ENCODE measurements at places on chromosomes 2 and 18.

GRCh38 chr2:44680983-44681531, 260.4 kb upstream of the SIX3 start:
- no peak for DNase-seq

GRCh38 chr2:112273349-112273748, 2.0 kb upstream of the ZC3H6 start:
- DNase-seq, result no peak

DNA sequence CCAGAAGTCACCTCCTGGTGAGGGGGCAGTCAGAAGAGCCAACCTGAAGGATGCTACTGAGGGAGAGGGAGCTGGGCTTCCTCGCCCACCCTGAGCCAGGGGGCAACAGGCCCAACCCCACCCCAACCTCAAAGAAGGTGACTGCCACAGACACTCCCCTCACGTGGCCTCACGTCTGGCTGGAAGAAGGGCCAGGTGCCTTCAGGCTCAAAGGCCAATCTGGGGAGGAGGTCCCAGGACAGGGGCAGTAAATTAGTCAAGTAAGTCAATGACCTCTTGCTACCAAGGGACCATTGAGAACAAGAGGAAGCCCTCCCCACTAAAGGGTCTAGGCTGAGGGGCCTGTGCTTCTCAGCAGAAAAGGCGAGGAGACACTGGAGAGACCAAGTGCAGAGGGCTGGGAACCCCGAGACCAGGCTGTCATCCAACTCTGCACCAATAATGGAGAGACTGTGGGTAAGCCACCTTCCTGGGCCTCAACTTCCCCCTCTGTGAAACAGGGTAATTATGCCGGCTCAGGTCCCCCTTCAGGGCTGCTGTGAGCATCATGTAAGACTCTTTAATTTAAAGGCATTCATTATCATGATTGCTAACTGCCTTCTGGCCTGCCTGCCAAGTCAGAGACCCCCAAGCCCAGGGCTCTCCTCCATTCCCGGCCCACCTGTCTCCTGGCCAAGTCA, 20.2 kb upstream of the TNS1 start:
- DNase-seq, result no peak

GRCh38 chr2:160288324-160288723, 88.3 kb upstream of the ITGB6 start:
- no peak for DNase-seq

DNA sequence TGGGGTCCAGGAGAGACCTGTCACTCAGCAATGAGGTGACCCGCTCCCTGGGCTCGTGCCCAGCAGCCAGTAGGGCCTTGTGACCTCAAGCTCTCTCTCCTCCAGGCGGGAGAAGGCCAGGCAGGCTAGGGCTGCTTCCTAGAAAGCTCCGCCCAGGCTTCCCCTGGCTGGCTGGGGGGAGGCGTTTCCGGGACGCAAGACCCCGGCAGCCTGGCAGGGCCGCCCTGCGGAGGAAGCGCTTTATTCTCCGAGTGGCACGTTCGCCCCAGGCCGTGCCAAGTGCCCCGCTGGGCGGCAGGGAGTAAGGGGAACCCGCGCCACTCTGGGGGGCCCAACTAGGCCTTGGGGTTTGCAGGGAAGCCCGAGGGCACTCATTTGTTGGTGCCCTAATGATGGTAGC, 21.2 kb upstream of the EPAS1 start:
- DNase-seq, result no peak

DNA sequence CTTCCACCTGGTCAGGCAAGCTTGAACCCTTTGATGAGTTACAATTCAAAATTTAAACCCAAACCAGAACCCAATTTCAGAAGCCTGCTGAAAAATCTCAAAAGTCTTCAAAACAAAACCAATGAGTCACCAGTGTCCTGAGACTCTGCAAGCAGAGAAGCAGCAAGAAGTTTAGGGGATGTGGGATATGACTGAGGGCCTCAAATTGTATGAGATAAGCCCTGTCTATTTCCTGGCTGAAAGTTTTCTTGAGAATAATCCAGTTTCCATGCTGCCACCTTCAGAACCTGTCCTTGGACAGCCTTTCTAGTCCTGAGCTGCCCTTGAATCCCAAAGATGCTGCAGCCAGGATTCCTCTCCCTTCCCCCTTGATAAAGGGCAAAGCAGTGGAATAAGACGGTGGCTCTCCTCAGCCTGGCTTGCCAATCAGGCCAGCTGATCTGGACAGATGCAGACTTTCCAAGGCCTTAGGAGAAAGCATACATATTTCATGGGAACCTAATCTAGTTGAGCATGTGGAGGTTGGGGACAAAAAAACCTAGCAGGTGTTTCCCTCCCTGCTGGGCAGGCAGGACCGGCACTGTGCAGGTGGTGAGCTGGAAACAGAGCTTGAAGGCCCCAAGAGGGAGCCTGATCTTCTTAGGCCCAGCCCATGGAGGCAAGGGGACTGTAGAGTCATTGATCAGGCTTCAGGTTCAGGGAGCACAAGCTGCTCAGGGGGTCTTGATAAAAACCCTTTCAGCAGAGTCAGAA, 278.0 kb upstream of the MGAT5 start:
- DNase-seq, result no peak

DNA sequence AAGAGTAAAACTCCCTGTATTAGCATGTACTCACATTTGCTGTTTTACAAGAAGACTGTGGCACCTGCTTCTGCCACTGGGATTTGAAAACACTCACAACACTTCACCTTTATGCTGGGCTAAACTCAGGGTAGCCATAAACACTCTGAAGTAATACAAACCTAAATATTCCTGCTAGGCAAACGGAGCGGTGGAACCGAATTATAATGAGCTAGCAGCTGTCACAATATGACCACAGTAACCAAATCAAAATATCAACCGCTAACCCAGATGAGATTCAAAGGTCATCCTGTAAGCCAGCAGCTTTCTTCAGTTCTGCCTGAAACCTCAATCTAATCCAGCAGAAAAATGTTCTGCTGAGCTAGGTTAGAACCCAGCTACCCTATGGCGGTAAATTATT, 132.1 kb downstream of the TCF4 start:
- no peak for DNase-seq

DNA sequence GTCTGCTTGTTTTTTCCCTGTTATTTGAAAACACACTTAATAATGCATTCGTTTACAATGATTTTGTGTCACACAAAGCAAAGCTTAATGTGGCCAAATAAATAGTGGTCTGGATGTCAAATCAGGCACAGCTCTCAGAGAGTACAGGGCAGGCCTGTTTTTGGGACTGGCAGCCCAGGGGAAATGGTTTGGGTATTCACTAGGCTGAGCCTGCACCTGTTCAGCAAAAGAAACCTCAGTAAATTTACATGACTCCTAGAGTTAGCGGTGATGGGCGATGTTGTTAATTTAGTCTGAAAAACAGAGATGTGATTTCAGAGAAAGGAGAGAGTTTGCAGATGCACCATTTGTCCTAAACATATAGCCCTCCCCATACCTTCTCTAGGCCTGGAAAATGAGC, 197.1 kb downstream of the ALK start:
- no peak for DNase-seq

DNA sequence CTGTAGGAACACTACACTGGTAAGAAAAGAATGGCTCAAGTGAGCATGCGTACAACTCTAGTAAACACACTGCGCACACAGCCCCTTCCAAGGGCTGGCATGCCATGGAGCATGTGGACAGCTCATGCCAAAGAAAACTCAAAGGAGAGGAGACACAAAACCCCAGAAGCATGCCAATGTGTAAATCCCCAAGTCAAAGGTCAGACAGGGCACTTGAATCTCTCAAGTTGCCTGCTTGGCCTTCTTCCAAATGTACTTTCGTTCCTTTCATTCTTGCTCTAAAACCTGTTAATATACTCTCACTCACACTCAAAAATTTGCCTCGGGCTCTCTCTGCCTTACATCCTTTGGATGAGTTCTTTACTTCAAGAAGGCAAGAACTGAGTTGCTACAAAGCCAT, 365.3 kb downstream of the NBAS start:
- DNase-seq, result no peak

DNA sequence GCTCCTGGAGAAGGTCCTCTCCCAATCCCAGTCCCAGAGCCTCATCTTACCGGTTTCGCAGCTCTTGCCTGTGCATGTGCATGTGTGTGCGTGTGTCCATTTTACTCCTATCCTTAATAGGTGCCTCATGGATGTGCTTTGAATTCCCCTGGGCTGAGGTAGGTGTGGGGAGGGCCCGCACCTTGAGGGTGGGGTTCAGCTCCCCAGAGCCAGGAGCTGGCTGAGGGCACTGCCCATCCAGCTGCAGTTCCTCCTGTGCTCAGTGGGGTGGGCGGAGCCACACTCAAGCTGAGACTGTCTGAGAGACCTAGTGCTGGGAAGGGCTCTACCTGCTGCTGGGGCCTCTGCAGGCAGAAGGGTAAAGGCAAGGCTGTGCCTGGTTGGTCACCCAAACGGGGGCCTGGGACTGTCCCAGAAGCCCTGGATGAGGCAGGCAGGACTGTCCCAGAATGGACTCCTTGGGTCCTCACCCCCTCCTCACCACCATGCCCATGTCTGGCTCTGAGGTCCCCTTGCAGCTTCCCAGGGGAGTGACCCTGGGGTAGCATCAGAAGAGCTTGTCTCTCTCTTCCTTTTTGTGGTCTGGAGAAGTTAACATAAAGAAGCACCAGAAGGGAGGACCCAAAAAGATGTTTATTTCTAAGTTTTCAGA, 8.9 kb downstream of the GDF7 start:
- no peak for DNase-seq

- no peak for DNase-seq
Observed at GRCh38 chr18:59268721-59269562, 4.3 kb downstream of the RAX start.

GRCh38 chr18:33937270-33937816, 287.4 kb downstream of the NOL4 start:
- no peak for DNase-seq

GRCh38 chr2:191020742-191021381, 6.9 kb upstream of the STAT1 start:
- no peak for DNase-seq

DNA sequence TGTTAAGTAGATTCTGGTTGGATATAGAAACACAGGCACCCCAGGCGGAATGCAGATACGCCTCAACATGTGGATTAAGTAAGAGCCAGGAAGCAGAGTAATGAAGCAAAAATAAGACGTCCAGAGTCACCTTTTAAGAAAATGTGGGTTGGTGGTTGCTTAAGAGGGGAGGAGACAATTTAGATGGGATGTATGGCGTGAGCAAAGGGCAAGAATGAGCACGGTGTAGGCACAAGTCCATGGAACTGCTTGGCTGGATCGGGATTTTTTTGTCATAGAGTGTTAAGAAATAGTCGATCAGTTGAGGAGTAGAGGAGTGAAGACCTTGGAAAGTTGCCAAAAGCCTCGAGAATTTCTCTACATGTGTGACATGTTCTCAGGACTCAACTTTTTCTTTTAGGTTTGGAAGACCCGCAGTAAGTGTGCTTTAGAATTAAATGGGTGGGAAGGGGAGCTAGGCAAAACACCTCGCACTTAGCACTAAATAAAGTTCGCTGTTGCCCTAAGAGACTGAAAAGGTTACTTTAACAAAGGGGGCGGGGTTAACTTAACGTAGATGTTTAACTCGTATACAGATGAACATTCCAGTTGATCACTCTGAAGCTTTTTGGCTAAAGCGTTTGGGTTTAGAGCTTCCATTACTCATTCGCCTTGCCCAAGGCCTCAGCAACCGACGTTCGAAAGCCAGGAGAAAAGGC, 716 bp upstream of the SLC39A10 start:
- DNase-seq, result no peak

DNA sequence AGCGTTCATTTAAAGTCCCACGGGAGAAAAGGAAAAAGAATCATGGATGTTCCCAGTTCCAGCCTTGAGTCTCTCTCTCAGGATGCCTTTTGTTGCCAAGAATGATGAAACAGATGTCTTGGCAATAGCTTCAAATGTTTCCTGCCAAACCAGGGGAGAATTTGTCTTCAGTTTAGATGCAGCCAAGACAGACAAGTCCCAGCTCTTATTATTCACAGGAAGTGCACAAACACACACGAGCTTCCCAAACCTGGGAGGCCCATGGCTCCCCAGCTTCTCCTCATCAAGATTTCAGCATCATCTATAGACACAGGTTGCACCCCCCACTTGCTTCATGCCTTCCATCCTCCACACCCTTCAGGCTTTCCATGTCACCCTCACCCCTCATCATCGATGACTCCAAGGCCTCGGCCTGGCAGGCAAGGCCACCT, 45.9 kb downstream of the HS1BP3 start:
- DNase-seq, result no peak

DNA sequence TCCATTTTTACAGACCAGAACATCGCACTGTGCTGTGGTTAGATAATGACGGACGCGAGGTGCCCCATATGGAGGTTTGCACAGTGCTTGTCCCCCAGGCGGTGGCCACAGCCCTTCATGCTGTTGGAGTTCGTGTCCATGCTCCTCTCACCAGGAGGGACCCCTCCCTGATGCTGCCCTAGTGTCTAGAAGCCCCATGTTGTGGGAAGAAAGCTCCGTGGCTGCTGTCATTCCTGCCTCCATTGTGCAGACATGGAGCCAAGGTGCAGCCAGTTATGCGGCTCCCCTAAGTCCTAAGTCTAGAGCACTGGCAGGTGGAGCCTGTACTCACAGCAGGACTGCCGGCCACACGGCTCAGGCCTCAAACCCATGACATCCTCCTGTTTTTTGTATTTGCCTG, 464.9 kb downstream of the EIPR1 start:
- DNase-seq, result no peak

GRCh38 chr2:220708366-220708765, 863.7 kb downstream of the EPHA4 start:
- DNase-seq, result no peak

GRCh38 chr2:10795508-10796046, 17.0 kb downstream of the PDIA6 start:
- DNase-seq, result no peak

GRCh38 chr18:62282188-62282629, 42.9 kb upstream of the TNFRSF11A start:
- no peak for DNase-seq

DNA sequence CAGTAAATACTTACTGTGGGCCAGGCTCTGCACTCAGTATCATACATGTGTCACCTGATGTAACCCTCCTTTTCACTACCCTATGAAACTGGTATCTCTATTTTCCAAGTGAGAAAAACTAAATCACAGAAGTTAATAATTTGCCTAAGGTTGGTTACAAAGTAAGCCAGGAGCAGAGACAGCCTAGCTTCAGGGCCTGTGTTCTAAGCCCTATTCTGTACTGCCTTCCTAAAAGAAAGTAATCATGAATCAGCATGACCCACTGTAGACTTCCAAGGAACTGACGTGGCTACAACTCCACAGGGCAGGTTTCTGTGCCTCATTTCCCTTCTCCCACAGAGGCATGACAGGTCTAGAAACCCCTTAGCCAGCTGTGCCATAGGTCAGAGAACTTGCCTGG, 14.3 kb downstream of the ZNF142 start:
- no peak for DNase-seq

GRCh38 chr2:75558136-75558535, 2.6 kb downstream of the EVA1A start:
- DNase-seq, result no peak

- DNase-seq, result no peak
Observed at GRCh38 chr2:108124736-108125495, 114.9 kb upstream of the SULT1C3 start.

DNA sequence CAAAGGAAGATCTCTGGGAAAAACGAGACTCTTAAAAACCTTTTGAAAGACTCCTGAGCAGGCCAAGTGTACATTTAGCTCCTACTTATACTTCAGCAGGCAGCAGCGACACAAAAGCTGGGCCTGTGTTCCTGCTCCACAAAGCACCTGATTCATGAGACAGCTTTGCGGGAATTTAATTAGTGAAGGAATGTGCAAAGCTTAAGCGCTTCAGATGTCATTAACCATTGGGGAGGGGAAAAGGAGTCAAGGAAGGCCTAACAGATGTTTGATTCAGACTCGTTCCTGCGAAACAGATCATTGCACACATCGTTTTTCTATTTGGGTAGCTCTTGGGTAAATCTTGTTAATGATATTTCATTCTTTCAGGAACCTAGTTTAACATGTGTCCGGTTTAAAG, 125.9 kb downstream of the MAIP1 start:
- no peak for DNase-seq

- no peak for DNase-seq
Observed at GRCh38 chr18:26547646-26548414, 523 bp downstream of the KCTD1 start.

Measured in activated CD8-positive, alpha-beta memory T cell treated with anti-CD3 and anti-CD28 coated beads for 4 hours (primary cell).